ENCODE measurements at places on chromosomes 1 and 21.
A peak's percentile ranks its signal among the peaks of the same experiment; 100 is the strongest.

- no peak for DNase-seq
These were observed 93.4 kb downstream of the BCAR3 start for GRCh38 chr1:93588206-93588605.

- no peak for DNase-seq
These were observed 73.5 kb downstream of the PSMG1 start for GRCh38 chr21:39109596-39110210.

DNA sequence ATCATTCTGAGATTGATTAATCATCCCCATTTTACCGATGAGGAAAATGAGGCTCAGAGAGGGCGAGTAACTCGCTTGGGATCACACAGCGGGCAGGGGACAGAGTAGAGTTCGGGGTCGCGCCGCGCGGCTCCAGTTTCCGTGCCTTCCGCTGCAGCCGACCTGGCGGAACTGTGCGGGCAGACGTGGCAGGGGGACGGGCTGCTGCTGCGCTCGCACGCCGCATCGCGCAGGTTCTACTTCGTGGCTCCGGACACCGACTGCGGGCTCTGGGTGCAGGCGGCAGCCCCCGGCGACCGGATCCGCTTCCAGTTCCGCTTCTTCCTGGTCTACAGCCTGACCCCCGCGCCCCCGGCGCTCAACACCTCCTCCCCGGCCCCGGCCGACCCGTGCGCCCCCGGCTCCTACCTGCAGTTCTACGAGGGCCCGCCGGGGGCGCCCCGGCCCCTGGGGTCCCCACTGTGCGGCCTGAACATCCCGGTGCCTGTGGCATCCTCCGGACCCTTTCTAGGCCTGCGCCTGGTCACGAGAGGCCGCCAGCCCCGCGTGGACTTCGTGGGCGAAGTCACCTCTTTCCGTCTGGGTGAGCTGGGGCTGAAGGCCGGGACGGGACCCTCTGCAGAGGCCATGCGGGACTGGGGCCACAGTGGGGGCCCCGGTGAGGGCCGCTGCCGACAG is 2.3 kb downstream of the LDLRAD2 start:
- DNase-seq, result no peak

DNA sequence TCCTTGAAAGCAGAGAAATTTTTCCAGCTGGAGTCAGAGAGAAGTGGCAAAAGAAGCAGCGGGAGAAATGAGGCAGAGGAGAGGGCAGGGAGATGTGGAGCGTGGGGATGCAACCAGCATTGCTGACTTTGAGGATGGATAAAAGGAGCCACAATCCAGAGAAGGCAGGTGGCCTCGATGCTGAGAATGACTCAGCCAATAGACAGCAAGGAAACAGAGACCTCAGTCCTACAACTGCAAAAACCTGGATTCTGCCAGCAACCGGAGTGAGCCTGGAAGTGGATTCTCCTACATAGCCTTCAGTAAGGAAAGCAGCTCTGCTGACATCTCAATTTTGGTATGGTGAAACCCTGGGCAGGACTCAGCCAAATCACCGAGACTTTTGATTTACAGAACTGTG is 128.9 kb upstream of the ATP1B1 start:
- no peak for DNase-seq

DNA sequence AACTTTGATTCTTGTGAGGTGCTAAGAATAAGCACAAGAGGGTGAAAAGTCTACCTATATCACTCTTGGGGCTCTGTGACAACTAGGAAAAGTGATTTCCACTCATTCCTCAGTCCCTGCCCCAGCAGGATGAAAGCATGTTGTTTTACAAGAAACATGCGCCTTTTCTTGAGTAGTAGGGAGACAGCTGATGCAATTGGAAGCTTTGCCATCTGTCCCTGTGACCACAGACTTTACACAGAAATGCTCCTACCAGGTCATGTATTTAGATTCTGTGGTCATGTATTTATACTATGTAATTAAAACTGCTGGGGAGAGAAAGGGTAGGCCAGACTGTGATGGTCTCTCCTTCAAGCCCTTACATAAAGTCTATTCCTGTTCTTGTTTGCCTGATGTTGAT is 445.5 kb downstream of the PTPRC start:
- DNase-seq, result peak; percentile 47

- no peak for DNase-seq
These were observed 64.1 kb upstream of the CACHD1 start for GRCh38 chr1:64405833-64406232.

DNA sequence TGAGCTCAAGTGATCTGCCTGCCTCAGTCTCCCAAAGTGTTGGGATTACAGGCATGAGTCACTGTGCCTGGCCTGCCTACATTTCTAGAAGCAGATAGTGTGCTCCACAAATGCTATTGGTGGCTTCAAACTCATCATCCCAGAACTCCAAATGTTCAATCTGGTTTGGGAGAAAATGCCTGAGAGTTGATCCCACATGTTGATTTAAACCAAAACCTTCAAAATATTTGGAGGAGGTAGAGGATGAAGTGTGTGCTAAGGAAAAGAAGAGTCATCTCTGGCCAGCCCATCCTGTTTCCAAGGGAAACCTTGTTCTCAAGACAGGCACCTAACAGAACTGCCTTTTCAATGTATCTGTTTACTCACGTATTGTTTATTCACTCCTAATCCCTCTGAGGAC is 55.4 kb upstream of the GRHL3 start:
- no peak for DNase-seq

- peak; percentile 22 for DNase-seq
These were observed 102.2 kb downstream of the CASZ1 start for GRCh38 chr1:10694274-10694632.

DNA sequence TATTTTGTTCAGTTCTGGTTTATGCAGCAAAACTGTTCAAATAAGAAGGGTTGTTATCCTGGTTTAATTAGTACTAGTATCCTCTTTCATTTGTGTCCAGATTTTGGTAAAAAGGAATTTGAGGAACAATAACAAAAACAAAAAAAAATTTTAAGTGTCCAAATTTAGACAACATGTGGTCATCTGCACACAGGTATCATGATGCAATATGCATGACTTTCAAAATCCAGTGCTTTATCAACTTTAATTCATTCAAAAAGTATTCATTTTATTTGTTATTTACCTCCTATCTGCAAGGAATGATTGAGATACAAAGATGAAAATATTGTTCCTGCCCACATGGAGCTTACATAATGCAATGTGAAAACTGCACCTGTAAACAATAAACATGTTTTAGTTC is 16.7 kb upstream of the MAGI3 start:
- no peak for DNase-seq

GRCh38 chr1:29683472-29683871 is 447.1 kb downstream of the PTPRU start:
- DNase-seq, result no peak

GRCh38 chr1:61042466-61043009 is 39.8 kb upstream of the NFIA start:
- DNase-seq, result no peak

DNA sequence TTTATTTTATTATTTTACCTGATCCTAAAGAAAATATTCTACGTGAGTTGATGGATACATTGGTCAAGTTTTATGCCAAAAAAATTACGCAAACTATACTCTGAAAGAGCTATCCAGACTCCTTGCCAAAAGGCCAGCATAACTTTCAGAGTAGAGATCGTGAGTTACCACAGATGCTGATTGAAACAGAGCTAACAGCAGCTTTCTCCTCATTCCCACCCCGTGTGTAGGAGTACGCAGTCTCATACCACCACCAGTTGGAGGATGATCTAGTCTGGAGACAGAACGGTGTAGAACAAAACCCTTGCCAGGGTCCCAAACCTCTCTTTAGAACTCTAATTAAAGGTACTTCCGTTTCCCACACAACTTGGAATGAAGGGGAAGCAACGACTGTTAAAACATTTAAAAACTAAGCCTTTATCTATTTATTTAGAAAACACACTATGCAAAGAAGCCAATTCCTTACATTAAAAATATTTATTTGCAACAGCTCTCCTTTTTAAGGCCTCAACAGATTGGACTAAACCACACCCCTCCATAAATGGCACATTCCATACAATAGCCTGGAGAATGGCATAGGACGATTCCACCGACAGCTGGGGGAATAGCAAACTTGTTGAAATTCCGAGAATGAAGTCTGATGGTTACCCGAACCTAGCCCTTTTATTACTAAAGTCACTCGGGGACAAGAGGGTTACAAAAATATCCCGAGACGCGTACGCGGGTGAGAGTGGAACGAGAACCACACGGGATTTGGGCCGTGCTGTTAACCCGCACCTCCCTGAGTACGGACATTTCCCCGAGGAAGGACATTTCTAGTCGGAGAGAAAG is 1.4 kb downstream of the NUCKS1 start:
- peak; percentile 51 for DNase-seq

DNA sequence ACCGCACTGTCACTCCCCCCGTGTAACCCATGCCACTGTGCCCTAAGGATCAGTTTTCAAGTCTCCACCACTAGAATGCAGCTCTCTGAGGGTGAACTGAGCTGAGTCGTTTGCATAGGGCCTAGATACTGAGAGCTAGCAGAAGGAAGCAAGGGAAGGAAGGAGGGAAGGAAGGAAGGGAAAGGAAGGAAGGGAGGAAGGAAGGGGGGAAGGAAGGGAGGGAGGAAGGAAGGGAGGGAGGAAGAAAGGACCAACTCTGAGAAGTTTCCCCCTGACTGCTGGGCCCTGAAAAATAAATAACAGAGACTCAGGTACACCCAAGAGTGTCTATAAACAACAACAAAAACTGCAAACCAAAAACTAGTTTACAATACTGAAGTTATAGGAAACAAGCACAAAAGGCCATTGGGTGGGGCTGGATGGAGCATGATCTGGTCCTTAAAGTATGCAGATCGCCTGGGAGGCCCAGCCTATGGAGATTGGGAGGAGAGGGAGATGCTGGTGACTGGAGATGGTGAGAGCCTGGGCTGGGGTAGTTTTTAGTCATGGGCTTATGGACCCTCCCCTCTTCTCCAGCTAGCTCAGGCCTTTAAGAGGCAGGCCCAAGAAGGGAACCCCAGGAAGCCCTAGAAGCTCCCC is 1.7 kb upstream of the MRPS15 start:
- DNase-seq, result no peak

DNA sequence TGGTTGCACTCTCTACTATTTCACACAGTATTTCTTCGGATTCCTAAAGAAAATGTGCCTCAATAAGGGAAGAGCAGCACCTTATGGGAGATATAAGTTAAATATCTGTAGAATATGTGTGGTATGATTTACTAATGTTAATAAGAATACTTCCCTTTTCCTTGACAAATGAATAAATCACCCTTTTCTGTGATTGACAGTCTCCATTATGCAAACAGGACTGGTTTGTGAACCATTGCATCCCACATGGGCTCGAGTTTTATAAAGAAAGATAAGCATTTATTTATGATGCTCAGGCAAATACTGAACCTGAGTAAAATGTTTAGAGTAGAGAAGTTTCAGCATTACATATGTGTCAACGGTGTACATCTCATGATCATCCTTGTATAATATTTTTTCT is 587.7 kb upstream of the BRINP3 start:
- DNase-seq, result no peak

- no peak for DNase-seq
These were observed 501.7 kb downstream of the NEGR1 start for GRCh38 chr1:71780681-71781080.

DNA sequence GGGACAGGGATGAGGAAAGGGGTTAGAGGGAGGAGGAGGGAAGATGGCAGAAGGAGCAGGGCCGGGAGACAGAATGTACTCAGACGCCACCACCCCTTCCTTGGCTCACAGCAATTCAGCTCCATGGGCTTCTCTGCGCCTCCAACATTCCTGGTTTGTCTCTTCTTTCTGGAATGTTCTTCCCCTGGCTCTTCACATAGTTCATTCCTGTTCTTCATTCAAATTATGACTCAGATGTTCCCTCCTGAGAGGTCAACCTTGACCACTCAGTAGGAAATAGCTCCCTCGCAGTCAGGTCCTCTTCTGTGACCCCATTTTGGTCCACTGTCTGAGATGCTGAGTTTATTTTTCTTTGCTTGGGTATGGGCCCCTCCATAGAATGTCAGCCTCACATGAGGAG is 203.2 kb downstream of the C1orf94 start:
- DNase-seq, result no peak

GRCh38 chr1:32231843-32232432 is 9.7 kb downstream of the EIF3I start:
- DNase-seq, result no peak

DNA sequence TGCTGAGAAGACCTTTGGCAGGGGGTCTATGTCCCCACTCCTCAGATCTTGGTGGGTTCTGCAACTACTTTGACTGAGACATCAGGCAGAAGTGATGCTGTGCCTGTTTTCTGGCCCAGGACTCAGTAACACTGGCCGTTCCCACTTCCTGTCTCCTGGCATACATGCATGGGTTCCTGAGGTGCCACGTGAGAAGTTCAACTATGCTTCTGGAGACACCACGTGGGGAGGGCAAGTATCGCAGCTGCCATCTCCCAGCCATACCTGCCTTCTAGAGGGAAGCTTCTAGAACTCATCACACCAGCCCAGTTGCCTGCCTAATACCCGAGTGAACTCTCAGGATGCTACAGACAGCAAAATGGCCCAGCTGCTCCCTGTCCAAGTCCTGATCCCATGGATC is 65.8 kb downstream of the TRABD2B start:
- no peak for DNase-seq

GRCh38 chr21:37580666-37581065 is 214.1 kb downstream of the DYRK1A start:
- no peak for DNase-seq

DNA sequence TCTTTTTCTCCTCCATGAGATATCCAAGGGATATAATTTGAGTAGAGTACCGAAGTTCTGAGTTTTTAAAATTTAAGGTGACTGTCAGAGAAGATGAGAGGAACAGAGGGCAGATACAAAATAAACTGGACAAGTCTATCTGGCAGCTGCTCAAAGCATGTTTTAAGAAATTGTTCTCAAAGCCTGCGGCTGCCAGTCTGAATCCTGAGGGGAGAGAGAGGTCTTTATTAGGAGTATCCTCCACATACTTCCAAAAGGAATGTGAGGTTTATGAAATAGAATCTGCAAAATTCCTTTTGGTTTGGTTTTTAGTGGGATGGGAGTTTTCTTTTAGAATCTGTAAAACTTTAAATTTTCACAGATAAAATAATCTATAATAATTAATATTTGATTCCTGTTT is 41.3 kb downstream of the TTC13 start:
- DNase-seq, result no peak

- no peak for DNase-seq
These were observed 51.6 kb upstream of the NEK7 start for GRCh38 chr1:198105185-198105584.

- no peak for DNase-seq
These were observed 745.1 kb downstream of the LTN1 start for GRCh38 chr21:28247454-28248020.

- no peak for DNase-seq
These were observed 38.7 kb upstream of the TTC34 start for GRCh38 chr1:2840036-2840809.

DNA sequence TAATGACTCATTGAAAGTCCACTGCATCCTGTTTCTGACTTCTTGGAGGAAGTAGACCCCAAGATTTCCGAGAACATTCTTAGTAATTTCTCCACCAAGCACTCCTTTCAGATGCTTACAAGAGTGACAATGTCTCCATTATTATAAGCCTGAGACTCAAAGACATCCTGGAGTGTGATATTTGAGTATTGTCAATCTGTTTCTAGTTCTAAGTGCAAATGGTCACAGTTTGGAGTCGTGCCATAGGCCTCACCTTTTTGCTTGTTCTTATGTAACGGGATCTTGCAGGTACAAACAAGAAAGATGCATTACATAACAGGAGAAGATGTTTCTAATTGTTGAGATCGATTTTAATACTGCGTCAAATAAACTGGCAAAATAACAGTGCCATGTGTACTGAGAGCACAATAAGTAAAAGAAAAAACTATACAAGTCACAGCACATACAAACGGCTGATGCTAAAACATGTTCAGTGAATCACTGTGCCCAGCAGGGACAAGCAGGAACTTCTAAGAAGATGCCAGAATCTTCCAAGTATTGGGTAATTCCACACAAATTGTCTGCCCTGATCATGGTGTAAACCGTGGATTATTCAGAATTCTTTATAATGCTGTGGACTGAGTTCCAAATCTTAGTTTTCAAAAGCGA is 54.1 kb downstream of the CD2 start:
- no peak for DNase-seq
